ENCODE measurements at places on chromosomes 13 and 19. TPM values are rescaled to one million over a fixed set of nuclear protein-coding genes. Genes with fewer than 3 reads are reported as not detected.

Gene RGCC
- total RNA-seq, result 0.88 TPM

DNA sequence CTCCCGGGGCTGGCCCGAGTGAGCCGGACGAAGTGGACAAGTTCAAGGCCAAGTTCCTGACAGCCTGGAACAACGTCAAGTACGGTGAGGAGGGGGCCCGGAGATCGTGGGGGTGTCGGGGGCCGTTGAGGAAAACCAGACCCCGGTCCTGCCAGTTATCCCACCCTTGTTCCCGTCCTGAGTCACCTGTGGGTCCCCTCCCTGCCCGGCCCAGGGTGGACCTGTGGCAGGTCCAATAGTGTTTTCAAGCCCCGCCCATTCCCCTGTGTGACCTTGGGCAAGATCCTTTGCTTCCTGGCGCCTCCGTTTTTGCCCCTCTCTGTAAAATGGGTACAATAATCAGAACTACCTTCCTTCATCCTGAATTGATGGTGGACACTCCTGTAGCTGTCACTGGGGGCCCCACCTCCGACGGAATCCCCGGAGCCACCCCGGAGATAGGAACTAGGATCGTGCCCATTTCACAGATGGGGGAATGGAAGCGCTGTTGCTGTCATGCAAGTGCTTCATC, 593 bp downstream of the ATG4D start:
- no peak for DNase-seq

- DNase-seq, result no peak
These were observed 533.1 kb downstream of the IRS2 start for GRCh38 chr13:109253316-109253715.

GRCh38 chr19:28009696-28010095, 1203.3 kb downstream of the UQCRFS1 start:
- DNase-seq, result no peak

- DNase-seq, result no peak
These were observed 182.8 kb downstream of the RGCC start for GRCh38 chr13:41639955-41640780.

Gene KLK11
- total RNA-seq, result not detected

GRCh38 chr13:113106711-113107351, 1.2 kb downstream of the F7 start:
- no peak for DNase-seq

DNA sequence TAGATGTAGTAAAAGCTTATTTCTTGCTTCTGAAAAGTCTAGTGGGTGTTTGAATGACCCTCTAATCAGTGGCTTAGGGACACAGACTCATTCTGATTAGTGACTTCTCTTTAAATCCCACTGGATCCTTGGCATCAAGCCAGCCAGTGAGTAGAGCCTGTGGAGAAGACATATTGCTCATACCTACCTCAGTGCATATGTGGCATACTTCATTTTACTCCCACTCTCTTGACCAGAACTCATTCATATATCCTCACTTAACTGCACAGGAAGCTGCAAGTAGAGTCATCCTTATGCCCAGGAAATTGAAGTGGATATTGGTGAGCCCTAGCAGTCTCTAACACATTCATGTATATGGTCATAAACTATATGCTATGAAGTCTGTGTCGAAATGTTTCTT, 148.3 kb downstream of the PDS5B start:
- peak; percentile 66 for DNase-seq

GRCh38 chr19:49626226-49626625, 13.7 kb downstream of the RRAS start:
- DNase-seq, result no peak

GRCh38 chr19:51079481-51080110, 3.1 kb downstream of the KLK14 start:
- DNase-seq, result no peak

DNA sequence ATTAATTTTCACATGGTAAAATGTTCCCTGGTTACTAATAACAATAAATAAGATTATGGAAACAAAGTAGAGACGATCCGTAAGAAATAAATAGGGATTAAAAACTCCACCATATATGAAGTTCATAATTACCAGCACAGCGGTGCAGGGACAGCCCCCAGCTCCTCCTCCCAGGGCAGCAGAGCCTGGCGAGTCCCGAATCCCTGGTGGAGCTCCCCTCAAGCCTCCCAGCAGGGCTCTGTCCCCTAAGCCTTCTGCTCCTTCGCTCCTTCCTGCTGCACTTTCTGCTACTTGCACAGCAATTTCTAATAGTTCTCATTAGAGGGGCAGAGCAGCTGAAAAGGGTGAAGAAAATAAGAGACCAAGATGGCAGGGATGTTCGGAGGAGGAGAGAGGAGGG, 43.6 kb downstream of the RASA3 start:
- DNase-seq, result no peak

Gene MISP3
- total RNA-seq, result 6.7 TPM

GRCh38 chr13:107788464-107789165, 426.7 kb downstream of the LIG4 start:
- DNase-seq, result no peak

Gene MUC16
- not detected for total RNA-seq

GRCh38 chr13:71290963-71291841, 575.8 kb downstream of the DACH1 start:
- DNase-seq, result peak; percentile 85

Gene DACT3
- total RNA-seq, result 2.2 TPM

Gene ZNF98
- 0.60 TPM for total RNA-seq

DNA sequence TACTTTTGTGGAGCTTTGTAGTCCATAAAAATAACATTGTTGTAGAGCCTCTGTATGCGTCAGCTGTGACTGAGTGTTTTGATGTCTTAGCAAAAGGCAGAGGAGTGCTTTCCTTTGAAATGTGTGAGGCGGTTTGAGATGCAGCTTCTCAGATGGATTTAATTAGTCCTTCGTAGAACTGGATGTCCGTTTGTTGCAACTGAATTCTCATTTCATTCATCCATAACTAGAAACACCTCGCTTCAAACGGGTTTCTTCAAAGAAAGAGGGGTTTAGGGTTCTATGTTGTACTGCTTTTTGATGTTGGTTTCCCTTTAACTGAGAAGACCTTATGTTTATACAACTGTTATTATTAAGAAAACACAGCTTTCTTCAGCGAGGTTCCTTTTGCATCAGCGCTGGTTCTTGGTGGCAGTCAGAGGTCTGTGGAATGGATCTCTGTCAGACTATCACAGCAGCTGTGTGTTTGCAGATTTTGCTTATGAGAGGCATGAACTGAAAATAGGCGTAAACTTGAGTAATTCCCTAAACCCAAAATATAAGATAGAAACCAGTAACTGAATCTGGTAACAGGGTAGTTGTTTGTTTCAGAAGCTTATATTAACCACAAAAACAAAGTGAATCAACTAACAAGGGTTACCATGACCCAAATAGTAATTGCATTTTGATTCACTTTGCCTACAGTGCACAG, 194.4 kb downstream of the GGACT start:
- DNase-seq, result peak; percentile 89

GRCh38 chr13:108322206-108322824, 52.8 kb downstream of the TNFSF13B start:
- DNase-seq, result peak; percentile 28

Gene GNA15
- total RNA-seq, result 42.2 TPM

GRCh38 chr19:29563486-29564101, 37.8 kb downstream of the VSTM2B start:
- DNase-seq, result no peak

- DNase-seq, result peak; percentile 66
These were observed 845 bp downstream of the SPRY2 start for GRCh38 chr13:80339912-80340650.

Gene ERCC1
- 138 TPM for total RNA-seq

GRCh38 chr19:11137542-11138384, 17.8 kb downstream of the SPC24 start:
- peak; percentile 96 for DNase-seq

Gene RFX1
- total RNA-seq, result 1.7 TPM

GRCh38 chr19:14704450-14704849, 14.6 kb downstream of the ZNF333 start:
- DNase-seq, result no peak

Gene HIPK4
- total RNA-seq, result not detected

GRCh38 chr19:29417048-29417447, 108.7 kb upstream of the VSTM2B start:
- no peak for DNase-seq

Gene CACNG7
- not detected for total RNA-seq

Gene NLRP4
- not detected for total RNA-seq

DNA sequence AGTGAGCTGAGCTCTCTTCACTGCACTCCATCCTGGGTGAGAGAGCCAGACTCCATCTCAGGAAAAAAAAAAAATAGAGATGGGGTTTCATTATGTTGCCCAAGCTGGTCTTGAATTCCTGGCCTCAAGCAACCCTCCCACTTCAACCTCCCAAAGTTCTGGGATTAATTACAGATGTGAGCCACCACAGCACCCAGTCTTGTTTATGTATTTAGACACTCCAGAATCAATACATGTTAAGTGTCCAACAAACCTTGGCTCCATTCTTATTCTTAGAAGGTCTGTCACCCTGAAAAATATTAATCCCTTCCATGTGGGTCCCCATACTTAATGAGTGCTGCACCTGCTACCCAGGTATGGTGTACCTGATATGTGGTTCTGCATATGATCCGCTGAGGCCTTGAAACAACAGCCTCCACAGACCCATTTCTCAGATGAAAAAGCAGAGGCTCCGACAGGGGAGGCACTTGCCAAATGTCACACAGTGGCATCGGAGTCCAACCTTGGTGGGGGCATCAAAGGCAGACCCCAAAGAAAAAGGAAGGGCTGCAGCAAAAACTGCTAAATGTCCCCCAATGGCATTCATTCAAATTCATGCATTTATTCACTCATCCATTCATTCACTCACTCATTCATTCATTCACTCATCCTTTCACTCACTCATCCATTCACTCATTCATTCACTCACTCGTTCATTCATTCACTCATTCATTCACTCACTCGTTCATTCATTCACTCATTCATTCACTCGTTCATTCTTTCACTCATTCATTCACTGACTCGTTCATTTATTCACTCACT, 16.7 kb downstream of the TICAM1 start:
- peak; percentile 78 for DNase-seq

DNA sequence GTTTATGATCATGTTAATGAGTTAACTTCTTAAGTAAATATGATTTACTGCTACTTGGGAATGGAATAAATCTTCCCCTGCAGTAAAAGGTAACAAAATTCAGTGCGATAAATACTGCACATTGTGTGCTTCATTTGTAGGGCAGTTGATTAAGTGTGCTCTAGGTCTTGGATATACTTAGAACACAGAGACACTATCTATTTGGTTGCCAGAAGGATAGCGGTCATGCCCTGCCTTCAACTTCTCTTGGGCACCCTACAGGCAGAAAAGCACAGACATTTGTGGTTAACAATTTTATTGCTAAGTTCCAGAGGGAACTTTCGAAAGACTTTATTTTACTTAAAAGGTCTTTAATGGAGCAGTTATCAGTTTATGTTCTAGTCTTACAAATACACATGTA, 605.8 kb downstream of the PCDH9 start:
- no peak for DNase-seq

GRCh38 chr19:41064974-41065569, 23.2 kb upstream of the CYP2A13 start:
- peak; percentile 52 for DNase-seq

DNA sequence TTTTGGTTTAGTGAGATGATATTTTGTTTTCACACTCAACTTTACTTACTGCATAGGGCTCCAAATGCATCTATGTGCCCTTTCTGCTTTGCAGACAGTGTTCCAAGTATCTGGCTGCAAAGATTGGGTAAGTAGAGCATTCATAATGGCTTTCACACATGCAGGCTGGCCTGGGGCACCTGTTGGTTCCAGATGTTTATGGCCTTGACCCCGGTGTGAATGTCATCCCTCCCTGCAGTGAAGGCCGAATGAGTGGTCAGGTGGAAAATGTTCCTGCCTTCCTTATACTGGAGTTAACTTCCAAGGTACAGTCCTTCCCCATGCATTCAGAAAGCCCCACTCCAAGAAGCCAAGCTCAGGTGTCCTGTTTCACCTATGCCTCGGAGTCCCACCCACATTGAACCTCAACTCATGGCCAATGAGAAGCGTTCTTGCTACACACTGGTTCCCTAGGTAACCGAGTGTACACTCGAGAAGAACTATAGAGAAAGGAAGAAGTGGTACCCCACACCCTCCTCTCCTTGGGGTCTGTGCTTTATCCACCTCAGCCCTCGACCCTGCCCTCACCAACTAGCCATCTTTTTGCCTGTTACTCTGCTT, 23.0 kb upstream of the ZNF536 start:
- no peak for DNase-seq

GRCh38 chr13:96473526-96474180, 383.7 kb downstream of the HS6ST3 start:
- no peak for DNase-seq

Gene FCHO1
- total RNA-seq, result 0.60 TPM

Gene LAIR1
- total RNA-seq, result not detected

Gene GMIP
- 3.3 TPM for total RNA-seq

Gene IFNL1
- total RNA-seq, result not detected

GRCh38 chr19:330503-330902, 14.1 kb downstream of the MIER2 start:
- DNase-seq, result no peak

Gene MBD3L3
- not detected for total RNA-seq

Gene ZNF497
- 0.29 TPM for total RNA-seq

Measured in RPMI7951 (cell line).